ENCODE measurements at places on chromosomes 6 and 20.

DNA sequence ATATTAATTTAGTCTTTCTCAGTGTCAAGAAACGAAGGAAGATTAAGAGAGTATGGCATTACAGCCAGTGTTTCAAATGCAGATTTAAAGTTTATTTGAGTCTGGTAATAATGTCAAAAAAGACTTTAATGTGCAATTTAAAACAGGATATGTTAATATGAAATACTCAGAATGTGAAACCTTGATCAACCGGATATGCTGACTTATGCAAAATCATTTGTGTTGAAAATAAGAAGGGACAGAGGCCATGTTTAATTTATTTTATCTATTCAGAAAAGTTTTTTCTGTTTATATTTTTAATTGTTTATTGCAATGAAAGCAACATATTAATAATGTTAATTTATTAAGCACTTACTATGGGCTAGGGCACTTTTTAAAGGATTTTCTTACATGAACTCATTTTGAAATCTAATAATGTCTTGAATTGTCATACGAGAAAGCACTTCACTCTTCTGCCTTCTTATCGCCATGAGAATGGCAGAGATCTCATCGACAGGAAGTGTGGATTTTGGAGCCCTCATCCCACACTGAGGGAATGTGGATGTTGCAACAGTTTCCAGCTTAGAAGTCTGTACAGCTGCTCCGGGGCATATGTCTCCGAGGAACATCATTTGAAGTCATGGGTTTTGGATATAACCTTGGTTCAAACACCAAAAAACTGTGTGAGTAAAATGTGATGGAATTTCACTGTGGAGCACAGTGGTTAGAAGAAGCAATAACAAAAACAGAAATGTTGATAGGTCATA, 1410.4 kb downstream of the EPHA7 start:
- DNase-seq = no peak

DNA sequence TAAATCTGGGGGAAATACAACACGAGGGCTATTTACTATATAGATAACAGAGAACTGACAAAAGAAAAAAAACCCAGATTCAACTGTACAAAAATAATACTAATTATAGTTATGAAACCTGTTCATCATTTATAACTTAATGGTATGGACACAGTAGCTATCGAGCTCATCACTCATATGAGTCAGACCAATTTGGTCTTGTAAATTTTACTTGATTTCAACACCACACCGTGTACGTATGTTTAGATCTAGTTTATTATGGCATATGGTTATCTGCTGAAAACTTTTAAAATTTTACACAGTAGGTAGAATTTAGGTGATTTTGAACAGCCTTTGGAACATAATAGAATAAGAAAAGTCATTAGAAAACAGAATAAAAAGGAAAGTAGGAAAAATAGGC, 5.5 kb downstream of the MYLK4 start:
- DNase-seq = no peak

- DNase-seq = no peak
These were observed 52.2 kb downstream of the CDC40 start for GRCh38 chr6:110232450-110232849.

GRCh38 chr6:168273441-168274036, 46.0 kb downstream of the DACT2 start:
- DNase-seq = no peak

GRCh38 chr6:114084327-114084890, 113.5 kb upstream of the HDAC2 start:
- no peak for DNase-seq

DNA sequence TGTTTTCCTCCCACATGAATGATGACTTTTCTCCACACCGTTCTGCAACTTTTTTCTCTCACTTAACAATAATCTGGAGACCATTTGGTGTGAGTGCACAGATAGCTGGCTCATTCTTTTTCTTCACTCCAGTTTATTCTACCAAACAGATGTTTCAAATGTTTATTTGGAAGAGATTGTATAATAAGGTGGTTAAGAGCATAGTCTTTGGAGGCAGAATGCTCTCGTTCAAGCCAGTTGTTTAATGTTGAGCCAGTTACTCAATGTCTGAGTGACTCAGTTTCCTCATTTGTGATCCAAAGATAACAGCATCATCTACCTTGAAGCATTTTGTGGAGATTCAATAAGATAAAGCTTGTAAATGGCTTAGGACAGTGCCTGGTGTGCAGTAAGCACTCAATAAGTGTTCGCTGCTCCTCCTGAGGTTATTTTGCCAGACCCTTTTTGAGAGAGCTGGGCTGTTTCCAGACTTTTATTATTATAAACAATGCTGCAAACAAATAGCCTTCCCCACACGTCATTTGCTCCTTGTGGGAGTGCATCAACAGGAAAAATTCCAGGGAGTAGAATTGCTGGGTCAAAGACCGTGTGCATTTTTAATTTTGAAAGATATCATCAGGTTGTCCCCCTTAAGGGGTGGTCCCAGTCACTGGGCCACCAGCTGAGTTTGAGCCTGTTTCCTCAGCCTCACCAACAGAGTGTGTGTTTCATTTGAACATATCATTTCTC, 70.6 kb downstream of the VEGFA start:
- no peak for DNase-seq

DNA sequence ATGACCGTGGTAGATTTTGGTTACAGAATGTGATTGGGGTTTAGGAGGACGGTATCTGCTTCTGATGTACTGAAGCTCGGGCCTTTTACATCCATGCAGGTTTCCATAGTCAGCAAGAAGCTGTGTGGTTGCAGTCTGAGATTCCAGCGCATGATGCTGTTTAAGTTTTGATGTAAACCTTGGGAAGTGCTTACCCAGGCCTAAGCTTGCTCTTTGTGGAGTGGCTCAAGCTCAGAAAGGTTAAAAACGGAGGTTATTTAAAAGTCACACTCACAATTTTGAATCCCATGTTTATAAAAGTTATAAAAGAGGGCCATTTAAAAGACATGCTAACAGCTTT, 121.4 kb downstream of the TIAM2 start:
- DNase-seq = no peak

DNA sequence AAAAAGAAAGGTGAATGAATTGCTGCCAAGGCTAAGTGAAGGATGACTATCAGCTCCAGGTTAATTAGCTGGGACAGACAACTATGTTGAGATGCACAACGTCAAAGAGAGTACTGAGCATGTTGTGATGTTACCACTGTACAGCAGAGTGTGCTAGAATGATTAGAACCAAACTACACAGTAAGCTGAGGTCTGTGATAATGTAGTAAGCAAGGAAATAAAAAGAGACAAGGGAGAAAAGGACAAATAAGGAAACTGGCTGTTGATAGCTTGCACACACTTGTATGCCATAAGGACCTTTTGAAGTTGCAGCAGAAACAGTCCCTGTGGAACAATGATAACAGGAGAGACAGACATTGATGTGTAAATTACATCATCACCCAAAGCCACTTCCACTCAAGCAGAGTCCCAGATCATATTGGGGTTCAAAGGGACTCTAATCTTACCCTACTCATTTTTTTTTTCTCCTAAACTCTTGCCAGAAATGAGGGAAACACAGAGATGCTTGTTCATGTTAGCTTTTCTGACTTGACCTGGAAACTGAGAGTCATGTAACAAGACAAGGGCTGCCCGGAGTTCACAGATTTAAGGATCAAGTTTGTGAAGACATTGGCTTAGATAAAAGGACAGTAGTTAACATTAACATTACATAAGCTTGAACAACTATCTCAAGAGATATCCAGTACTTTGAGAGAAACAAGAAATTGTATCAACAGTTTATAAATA, 189.9 kb downstream of the CENPW start:
- no peak for DNase-seq

DNA sequence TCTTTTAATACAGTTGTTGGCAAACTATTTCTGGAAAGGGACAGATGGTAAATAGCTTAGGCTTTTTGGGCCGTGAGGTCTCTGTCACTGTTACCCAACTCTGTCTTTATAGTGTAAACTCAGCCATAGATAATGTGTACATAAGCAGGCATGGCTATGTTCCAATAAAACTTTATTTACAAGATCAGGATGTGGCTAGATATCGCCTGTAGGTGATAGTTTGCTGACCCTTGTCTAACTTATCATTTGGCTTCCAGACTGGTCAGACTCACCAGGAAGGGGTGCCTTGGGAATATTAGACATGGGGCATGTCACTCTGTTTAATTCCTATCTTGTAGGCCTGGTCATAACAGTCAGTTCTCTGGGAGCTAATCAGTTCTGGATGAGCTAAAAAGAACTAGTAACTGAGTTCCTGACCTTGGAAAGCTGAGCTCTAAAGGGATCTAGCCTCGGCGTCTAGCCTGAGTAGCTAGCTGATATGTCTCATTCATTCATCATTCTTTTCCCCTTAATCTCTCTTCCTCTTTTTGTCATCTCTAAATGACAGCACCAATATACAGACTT, 163.6 kb downstream of the SLC16A10 start:
- DNase-seq = no peak

GRCh38 chr20:17725094-17725835, 25.5 kb downstream of the BANF2 start:
- no peak for DNase-seq

DNA sequence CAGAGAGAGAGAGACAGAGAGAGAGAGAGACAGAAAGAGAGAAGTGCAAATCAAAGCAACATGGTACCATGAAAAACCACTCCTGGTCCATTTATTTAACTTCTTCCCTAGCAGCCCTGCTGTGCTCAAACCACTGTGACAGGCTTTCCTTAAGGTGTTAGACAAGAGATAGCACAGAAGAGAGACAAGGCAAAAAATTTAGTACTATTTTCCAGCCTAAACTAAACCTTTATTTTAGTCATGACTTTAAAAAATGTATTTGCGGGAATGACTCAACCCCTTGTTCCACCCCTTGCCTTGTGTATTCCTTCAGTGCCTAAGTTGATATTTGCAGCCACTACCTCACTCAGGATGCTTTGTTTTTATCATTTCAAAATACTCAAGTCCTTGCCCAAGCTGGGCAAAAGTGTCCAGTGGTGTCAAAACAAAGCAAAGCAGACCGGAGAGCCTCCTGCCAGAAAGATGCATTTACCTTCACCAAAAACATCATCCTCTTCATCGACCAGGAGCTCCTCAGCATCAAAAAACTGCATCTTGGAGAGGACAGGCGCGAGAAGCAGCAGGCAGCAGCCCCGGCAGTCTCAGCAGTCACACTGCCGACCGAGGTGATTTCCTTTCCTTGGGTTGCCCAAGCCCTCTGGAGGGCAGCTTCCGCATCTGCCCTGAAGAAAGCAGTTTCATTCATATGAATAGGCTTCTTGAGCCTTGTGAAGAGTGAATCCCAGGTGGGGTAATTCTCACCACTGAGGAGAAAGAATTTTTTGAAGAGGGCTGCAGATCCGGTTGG, at the start of gene RIPOR2:
Gene RIPOR2, minus strand, starts transcription at position 595 of the 787 bp plus-strand sequence. Its CDS starts 62 bp downstream, at position 533.
- DNase-seq = no peak

GRCh38 chr6:100115407-100116101, 121.5 kb upstream of the MCHR2 start:
- DNase-seq = no peak

DNA sequence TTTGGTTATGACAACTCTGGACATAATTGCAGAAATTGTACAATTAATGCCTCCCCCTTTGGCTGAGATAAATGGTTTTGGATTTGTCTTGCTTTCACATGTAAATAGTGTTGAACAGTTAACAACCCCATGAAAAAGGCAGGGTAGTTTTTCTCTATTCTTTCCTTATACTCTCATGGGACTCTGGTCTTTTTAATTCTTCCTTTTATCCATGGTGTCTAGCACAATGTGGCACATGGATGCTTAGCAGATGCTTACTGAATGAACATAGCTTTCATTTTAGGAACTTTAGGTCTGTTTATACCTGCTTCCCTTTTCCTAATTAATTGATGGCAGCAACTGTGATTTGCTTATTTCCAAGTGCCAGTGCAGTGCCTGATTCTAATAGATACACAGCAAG, 75.6 kb downstream of the NCOA3 start:
- no peak for DNase-seq

- DNase-seq = no peak
These were observed 11.4 kb downstream of the SLC2A4RG start for GRCh38 chr20:63750807-63751470.

DNA sequence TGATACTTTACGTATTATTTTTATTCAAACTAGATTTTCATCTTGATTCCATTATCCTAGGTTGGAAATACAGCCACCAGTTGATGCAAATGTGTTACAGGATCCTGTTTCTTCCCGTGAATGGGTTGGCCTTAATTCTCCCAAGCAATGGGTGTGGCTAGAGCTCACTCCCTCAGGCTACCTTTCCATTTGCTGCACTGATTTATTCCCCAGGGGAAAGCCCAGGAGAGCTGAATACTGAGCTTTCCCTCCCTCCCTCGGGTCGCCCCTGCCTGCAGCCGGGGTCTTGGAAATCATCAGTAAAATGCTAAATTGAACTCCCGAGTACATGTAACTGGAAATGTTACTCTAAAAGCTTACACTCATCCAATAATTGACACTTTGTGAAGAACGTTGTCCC, 9.9 kb downstream of the SMOC2 start:
- no peak for DNase-seq

GRCh38 chr6:12280902-12281301, 9.3 kb upstream of the EDN1 start:
- no peak for DNase-seq

DNA sequence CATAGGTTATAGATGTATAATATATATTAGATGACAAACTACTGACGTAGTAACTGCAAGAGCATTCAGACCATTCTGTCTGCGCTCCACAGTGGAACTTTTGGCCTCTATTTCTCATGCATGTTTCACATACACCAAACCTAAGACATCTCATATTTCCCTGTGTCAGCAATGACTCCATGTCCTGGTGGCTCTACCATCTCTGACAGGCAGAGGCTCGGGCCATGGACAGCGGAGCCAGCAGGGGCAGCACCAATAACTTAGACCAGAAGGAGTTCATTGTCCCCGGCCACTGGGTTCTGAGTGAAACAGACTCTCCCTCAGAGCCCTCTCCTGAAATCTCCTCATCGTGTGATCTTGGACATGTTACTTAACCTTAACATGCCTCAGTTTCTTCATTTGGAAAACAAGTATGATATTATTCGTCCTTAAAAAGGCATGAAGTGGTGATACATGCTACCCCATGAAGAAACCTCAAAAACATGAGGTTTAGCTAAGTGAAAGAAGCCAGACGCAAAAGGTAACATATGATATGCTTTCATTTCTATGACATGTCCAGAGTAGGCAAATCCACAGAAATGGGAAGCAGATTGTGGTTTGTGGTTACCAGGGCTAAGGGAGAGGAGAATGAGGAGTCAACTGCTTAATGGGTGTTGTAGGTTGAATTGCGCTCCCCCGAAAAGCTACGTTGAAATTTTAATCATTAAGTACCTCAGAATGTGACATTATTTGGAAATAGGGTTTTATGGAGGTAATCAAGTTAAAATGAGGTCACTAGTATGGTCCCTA, 564.0 kb upstream of the JARID2 start:
- no peak for DNase-seq

- DNase-seq = no peak
These were observed 144.2 kb downstream of the JARID2 start for GRCh38 chr6:15389765-15390723.

GRCh38 chr6:48701572-48701971, 590.6 kb upstream of the PTCHD4 start:
- no peak for DNase-seq

GRCh38 chr20:33373735-33374605, 27.3 kb downstream of the CDK5RAP1 start:
- peak; percentile 84 for DNase-seq

- DNase-seq = peak; percentile 40
These were observed 40.2 kb downstream of the INSM1 start for GRCh38 chr20:20407891-20408805.

GRCh38 chr6:44084231-44085014, 42.8 kb downstream of the MRPL14 start:
- DNase-seq = no peak

- no peak for DNase-seq
These were observed 15.1 kb upstream of the TRIM39 start for GRCh38 chr6:30311671-30312070.

- DNase-seq = no peak
These were observed 46.1 kb upstream of the PRDM1 start for GRCh38 chr6:106039897-106040592.

Measured in NCI-H748 treated with DMSO at 0.1 percent for 48 hours (cell line).